NCI-H526 (cell line): ENCODE measurements at places on chromosomes 7 and 10.

DNA sequence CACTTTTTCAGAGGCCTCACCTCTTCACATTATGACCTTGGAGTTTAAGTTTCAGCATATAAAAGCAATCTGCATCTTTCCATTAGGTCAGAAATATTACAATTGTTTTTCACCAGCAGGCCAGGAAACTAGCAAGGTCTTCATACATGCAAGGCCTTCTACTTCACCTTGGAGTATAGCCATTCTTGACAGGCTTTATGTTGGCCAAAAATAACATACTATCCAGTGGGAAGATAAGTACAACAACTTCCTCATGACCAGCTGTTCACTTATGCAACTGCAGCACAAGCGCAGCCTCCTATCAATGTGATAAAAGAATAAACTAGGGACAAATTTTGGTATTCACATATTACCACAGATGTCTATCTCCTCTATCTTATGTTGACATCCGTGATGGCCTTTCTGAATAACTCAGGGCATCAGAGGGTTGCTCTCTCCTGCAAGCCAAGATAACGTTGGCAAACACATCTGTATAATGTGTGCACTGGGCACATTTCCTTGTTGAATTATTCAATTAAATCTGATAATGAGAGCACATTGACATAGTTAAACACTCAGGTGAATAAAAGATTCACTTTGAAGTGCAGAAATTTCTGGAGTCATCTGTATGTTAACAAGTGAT, 239.8 kb downstream of the FZD1 start:
- DNase-seq = no peak

DNA sequence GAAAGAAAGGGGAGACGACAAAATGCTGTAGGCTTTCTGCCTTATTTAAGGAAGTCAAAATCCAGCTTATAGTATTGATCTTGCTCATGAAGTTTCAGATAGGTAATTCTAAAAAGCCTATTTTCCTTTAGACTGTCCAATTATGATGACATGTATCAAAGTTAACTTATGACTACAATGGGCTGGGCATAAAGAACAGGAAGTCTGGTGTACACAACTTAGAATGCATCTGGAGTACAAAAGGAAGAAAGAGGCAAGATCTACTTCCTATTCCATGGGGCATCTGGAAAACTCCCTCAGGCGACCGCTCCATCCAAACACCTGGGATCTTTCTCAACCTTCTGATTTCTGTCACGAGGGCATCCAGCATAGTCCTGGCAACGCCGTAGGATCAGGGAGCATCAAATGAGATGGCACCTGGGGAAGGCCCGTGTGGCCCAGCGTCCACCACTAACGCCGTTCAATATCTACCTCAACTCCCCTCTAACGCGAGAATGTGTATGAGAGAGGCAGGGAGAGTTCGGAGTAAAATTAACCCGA, 512 bp downstream of the FAM24B start:
- DNase-seq = peak; percentile 75

DNA sequence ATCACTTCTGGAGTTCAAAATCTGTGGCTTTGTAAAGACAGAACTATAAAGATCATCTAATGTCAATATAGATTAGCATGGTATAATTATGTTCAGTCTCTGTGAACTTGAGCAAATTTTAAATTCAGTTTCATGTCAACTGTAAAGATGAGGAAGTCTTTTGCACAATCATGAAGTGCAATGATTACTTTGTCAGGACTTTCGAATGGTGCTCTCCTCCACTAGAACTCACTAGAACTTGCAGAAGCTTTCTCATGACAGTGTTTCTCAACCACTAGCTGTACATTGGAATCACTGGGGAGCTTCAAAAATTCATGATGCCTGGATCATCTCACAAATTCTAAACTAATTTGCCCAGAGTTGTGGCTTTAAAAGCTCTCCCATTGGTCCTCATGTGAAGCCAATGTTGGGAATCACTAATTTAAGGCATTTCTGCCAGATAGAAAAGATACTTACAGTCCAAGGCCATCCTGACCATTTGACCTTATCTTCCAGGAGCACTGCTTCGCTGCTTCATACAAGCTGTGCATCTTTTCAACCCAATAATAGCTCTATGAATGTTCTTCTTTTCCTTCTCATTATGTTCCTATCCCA, 12.9 kb downstream of the OR2AE1 start:
- DNase-seq = no peak

GRCh38 chr10:59896191-59896590, 10.2 kb downstream of the CCDC6 start:
- no peak for DNase-seq

DNA sequence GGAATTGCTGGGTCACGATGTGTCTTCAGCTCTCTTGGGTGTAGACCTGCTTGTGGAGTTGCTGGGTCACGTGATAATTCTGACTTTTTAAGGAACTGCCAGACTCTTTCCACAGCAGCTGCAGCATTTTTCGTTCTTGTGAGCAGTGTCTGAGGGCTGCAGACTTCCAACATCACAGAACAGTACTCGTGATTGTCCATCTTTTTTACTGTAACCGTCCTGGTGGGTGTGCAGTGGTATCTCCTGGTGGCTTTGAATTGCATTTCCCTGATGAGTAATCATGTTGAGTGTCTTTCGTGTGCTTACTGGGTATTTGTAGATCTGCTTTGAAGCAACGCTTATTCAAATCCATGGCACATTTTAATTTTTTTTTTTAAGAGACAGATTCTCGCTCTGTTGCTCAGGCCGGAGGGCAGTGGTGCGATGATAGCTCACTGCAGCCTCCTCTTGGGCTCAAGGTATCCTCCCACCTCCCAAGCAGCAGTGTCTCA, 22.7 kb downstream of the INPP5A start:
- DNase-seq = peak; percentile 73
